Stimulated activated CD4-positive, alpha-beta T cell treated with anti-CD3 and anti-CD28 coated beads, TNF-alpha, amount 100 ng/mL, for 24 hours (primary cell): ENCODE measurements at places on chromosomes 3 and 15.

GRCh38 chr3:125443923-125444322 is 68.8 kb upstream of the ZNF148 start:
- DNase-seq, result no peak

DNA sequence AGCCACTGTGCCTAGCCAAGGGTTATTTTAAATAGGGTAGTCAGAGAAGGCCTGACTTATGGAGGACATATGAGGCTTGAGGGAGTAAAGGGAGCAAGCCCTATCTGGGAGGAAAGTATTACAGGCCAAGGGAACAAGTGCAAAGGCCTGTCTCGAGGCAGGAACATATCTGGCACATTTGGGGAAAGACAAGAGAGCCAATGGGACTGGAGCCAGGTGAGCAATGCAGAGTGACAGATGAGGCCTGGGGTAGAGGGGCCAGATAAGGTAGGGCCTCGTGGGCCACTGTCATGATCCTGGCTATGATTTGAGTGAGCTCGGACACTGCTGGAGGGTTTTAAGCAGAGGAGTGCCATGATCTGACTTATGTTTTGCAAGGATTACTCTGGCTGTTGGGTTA is 43.8 kb downstream of the DCP1A start:
- no peak for DNase-seq

DNA sequence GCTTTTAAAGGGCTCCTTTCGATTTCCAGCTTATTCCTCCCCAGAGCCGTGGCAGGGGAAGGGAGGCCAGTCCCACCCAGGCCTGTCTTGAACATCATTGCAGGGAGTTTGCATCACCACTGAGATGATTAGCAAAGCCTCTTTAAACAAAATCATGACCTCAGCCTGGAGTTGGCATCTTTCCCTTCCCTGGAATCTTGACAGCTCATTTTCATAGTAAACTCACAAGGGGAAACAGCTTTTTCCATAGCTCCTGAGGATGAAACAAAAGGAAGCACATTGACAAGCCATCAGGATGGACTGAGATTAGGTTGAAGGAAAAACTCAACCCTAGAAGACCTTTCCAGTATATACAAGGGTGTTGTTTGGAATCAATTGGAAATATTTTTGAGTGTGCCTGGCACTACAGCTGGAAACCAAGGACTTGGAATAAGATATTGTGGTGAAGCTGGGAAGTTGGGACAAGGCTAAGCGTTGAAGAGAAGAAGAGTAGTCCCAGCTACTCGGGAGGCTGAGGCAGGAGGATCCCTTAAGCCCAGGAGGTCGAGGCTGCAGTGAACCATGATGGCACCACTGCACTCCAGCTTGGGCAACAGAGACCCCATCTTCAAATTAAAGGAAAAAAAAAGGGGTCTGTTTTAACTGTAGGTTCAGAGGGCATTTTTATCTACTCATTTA is 3.1 kb upstream of the LARP6 start:
- no peak for DNase-seq

GRCh38 chr3:88810455-88810854 is 297.0 kb upstream of the EPHA3 start:
- no peak for DNase-seq

GRCh38 chr3:71523628-71524027 is 59.9 kb downstream of the FOXP1 start:
- no peak for DNase-seq

DNA sequence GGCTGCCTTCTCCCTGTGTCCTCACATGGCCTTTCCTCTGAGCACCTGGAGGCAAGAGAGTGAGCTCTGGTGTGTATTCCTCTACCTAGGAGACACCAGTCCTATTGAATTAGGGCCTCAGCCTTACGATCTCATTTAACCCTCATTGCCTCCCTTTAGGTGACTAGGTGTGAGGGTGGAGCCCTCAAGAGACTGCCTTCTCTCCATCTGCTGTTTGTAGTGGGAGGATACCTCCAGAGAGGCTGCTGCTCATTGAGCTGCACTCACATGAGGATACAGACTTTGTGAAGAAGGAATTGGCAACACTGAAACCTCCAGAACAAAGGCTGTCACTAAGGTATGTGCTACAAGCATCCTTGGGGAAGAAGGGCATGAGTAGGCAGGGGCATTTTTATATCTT is at the start of gene CCR8:
Gene CCR8 (plus strand): TSS at position 217 of the 400 bp plus-strand sequence. CDS start 2,623 bp downstream, outside the sequence.
- no peak for DNase-seq

DNA sequence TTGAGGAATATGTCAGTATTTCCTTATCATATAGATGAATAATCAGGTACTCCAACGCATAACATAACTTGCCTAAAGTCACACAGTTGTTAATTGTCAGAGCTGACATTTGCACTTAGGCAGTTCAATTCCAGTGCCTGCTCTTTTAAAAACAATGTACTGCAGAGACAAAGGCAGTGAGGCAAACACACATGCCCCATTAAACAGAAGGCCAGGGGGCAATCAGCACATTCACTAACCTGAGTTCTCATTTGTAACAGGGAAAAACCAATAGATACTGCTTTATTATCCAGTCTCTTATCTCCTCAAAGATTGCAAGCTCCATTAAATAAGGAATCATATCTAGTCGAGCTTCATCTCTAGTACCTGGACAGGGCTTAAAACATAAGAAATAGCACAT is 1017.4 kb downstream of the SQOR start:
- no peak for DNase-seq

DNA sequence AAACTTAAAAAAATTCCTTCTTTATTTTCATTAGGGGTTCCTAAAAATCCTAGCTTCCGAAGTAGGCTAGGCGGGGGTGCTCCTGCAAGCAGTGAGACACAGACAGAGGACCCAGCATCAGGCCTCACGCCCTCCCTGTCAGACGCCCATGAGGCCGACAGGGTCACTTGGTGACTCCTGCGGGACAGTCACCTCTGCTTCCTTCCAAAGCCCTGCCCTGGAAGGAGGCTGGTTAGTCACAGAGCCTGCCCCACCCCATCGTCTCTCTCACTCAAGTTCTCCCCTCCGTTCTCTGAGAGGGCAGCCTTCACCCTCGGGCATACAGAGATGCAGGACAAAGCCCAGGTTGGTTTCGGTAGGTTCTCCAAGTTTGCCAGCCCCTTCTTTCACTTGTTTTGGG is 38.6 kb downstream of the EHD4 start:
- DNase-seq, result no peak

DNA sequence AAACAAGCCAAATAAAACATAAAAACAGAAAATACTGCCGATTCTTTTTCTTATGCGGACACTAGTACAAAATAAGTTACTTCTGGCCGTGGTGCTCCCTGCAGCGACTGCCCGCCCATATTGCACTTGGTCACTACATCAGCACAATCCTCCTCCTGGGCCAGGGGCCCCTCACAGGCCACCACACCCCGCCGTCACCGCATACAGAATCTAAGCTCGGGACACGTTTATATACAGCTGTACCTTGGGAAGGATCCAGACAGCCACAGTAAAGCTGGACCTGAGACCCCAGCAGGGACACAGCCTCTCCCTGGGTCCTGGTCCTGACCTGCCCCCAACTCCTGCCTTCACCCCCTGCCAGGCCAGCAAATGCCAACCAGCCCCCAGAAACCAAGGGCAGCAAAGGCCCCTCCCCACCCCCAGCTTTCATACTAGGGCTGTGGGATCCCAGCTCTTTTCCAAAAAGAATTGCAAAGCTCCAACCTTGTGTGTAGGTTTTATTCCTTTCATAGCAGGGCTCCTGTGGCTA is 12.9 kb upstream of the DNAJB8 start:
- DNase-seq, result no peak

GRCh38 chr15:92113832-92114231 is 260.3 kb downstream of the SLCO3A1 start:
- DNase-seq, result no peak

- DNase-seq, result no peak
Observed at GRCh38 chr3:45464336-45465170, 76.2 kb downstream of the LARS2 start.

DNA sequence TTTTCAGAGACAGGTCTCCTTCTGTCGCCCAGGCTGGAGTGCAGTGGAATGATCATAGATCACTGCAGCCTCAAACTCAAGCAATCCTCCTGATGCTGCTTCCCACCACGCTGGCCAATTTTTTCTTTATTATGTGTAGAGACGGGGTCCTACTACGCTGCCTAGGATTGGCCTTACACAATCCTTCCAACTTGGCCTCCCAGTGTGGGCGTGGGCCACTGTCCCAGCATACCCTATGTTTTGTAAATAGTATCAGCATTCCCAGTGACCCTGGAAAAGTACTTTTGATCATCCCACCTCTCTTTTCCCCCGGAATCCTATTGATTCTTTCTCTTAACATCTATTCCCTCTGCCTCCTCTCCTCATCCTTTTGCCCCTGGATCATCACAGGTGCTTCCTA is 36.9 kb downstream of the SLC28A2 start:
- DNase-seq, result no peak

GRCh38 chr15:91751611-91752010 is 101.9 kb upstream of the SLCO3A1 start:
- no peak for DNase-seq

GRCh38 chr3:98095882-98096281 is 8.9 kb downstream of the OR5AC2 start:
- no peak for DNase-seq
